ENCODE measurements at places on chromosomes 16 and 17.

DNA sequence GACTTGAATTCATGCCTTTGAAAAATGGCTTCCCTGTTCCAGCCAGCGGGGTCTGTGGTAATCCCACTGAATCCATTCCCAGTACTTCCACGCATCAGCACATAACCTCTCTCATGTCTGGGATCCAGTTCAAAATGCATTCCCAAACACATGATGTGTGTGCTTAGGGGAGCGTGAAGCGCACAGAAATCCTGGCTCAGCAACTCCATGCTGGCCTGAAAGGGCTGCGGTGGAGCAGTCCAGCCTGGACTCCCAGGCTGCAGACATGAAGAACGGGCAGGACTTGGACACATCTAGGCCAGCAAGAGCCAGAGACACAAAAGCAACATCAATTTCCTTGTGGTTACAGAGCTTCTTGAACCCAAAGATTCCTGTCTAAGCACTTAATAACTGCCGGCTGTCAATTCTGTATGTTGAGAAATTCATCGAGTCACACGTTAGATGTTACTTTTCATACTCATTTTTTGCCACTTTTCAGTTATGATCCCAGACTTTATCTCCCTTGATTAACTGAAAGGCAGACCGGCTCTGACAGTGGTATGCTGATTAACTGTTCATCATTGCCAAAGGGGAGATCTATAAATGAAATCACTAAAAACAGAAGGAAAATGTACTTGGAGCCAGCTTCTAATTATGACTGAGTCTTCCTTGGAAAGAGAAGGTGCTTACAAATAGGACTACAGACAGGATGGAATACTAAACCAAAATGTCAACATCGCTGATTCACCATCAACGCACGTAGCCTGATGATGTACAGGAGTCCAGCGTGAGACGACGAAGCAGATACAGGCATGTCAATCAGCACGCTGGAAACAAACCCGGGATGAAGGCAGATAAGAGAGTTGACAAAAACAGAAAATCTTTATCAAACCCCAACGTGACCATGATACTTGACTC, 23.0 kb downstream of the NSMCE1 start:
- DNase-seq: peak; percentile 54

- DNase-seq: no peak
Observed at GRCh38 chr16:47826070-47826469, 329.7 kb downstream of the ABCC12 start.

GRCh38 chr17:56284482-56284881, 131.2 kb downstream of the ANKFN1 start:
- DNase-seq: no peak

GRCh38 chr17:57438066-57438731, 181.9 kb downstream of the MSI2 start:
- no peak for DNase-seq

DNA sequence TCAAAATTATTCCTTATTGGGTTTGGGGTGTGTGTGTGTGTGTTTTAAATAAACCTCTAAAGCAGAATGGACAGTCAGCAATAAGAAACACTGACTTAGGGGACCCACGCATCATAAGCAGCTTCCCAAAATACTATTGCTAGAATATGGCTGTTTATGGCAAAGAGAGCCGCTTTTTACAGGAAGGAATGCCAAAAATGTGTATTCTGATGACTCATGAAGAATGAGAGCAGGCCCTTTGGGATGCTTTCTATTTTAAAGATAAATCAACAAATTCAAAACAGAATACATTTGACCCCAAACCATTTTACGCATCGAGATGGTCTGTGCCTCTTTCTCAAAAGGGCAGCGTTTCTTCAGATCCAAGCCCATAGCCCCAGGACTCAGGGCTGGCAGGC, 37.5 kb downstream of the ARHGAP17 start:
- peak; percentile 70 for DNase-seq

DNA sequence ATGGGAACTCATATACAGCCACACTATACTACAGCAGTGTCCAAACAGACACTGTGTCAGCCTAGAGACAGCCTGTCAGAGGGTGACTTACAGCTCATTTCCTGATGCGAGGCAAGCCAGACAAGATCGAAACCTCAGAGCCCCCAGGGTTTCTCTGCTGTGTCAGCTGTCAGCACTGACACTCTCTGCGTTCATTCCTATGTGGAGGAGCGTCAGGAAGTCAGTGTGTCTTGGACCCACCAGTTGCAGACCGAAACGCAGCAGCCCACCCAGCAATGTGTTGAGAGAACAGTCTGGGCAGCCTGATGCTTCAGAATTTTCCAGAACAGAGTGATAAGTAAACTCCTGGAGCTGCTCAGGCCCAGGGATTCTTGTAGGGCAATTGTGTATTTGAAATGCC, 20.6 kb upstream of the MAPT start:
- DNase-seq: no peak

DNA sequence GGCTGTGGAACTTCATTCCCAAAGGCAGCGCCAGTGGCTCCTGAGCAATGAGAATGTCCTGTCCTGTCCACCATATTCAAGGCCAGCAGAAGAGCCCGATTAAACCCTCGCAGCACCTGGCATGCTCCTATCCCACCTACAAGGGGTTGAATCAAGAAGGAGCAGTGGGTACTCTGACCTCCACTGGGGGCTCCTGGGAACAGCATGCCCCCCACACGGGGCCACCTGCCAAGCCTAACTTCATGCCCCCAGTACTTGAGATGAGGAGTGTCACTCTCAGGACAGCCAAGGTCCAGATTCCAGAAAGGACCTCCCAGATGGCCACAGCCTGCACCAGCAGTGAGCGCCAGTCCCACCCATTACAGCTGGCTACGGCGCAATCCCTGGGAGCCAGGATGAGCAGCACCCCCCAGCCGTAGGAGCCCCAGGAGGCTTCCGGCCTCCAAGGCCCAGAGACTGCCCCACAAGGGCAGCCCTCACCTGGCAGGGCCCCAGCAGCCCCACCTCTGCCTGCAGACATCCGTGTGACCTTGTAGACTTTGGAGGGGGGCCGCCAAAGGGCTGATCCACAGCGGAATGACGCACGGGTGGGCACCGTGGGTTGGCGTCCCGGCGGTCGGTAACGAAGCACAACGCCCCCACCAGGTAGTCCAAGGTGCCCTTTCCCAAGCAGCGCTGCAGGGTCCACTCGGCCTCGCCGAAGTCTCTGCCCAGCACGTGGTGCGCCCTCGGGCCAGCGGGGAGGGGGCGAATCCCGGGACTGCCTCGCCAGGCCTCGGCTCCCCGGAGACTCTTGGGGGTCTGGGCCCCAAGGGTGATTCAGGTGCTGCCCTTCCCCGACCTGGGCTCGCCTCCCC, 1.0 kb upstream of the MPDU1 start:
- DNase-seq: no peak

GRCh38 chr17:39642291-39643074, 5.5 kb downstream of the STARD3 start:
- DNase-seq: no peak

DNA sequence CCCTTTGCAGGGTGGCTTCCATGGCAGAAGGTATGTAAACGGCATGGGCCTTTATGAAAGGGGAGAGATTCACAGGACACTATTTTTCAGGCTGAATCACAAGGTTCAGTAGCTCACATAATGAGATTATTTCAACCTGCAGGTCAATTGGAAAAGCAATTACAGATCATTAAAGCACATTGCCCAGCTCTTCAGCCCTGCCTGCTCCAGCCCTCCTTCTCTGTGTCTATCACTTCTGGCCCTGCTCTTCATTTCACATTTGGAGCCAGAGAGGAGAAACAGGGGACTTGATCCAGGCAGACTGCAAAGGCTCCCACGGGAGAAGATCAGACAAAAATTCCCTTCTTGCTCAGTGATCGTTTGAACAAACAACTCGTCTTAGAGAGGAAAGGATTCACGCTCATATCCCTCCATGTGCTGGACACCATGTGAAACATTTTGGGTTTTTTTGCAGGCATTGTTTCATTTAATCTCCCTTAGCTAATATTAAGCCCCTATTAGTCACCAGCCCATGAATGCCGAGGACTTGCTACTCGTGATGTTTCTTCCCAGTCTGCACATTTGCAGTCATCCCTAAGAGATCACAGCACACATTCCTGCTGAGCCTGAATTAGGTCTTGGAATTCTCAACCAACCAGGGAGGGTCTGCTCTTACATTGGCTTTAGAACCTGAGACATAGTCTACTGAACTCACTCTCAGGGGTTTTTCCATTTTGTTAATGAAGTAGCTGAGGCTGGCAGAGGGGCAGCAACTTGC, 443.9 kb upstream of the CCL2 start:
- no peak for DNase-seq

GRCh38 chr17:48002266-48002915, 31.5 kb downstream of the CDK5RAP3 start:
- peak; percentile 31 for DNase-seq
